ENCODE measurements at places on chromosomes 3 and 15.

- DNase-seq: no peak
Observed at GRCh38 chr3:77190374-77190773, 150.5 kb downstream of the ROBO2 start.

GRCh38 chr15:65796610-65797078 is 4.6 kb upstream of the DENND4A start:
- DNase-seq: peak; percentile 27

- DNase-seq: no peak
Observed at GRCh38 chr3:49791571-49791970, 5.2 kb upstream of the IP6K1 start.

DNA sequence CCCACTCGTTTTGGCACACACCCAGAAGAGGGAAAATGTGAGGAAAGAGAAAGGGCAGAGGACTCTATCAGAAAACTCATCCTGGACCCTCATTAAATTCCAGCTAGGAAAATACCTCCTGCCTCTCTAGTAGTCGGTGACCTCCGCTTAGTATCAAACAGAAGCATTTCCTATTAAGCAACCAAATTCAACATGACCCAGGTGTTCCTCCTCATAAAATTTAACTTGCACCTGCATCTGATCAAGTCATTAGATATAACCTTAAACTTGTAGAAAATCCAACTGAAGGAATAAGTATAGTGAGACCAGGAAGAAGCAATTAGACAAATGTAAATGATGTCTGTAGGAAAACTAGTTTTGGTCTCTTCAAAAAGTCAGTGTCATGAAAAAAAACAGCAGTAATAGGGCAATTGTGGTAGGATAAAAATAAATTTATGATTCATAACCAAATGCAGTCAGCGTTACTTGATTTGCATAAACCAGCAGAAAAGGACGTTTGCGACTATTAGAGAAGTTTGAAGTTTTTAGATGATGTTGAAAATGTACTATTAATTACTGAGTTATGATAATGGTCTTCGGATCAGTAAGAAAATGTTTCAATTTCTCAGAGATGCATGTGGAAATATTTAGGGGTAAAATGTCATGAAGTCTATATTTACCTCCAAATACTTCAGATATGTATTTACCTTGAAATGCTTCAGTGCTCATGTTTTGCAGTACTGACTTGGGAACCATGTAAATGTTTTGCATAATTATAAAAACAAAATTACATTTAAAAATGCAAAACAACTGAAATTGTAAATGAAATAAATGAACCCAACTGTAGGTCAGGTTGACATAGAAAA is 44.6 kb downstream of the LDHAL6B start:
- DNase-seq: peak; percentile 77

DNA sequence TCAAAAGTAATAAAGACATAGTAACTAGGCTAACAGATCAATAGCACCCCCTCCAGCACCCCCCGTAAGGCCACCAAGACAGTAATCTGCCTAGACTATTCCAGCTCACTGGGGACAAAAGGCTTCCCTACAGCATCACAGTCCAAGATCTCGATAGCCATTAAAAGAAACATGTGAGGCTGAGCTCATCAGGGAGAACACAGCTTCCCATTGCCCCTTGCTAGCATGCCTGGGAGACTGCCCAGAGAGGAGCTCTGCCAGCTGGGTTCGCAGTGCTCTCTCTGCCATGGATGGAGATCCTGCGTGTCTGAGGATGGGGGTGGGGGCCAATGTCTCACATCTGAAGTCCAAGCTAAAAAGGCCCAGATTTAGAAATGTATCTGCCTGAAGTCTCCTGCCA is 17.8 kb downstream of the LRIG1 start:
- no peak for DNase-seq

DNA sequence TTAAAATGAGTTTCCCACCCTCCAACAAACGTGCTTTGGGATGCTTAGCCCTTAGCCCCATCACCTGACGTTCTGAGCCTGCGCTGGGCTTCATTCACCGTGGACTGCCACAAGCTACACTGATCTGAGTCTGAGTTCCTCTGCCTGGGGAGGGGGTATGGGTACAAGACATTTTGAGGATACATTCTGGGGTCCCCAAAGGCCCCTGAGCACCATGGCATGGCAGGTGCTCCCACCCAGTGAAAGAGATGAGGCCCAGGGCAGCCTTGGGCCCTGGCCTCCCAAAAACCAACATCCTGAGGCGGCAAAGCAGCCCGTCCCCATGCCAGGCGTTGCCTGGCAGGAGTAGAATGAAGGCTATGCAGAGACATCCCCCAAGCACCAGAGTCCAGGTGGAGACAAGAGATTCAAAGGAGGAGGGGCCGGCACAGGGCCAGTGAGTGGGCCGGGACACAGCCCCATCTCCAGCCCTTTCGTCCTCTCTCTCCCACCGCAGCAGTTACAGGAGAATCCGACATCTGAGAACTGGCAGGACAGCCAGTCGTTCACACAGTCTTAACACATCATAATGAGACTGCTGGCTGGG is 74.5 kb downstream of the VGLL4 start:
- no peak for DNase-seq

DNA sequence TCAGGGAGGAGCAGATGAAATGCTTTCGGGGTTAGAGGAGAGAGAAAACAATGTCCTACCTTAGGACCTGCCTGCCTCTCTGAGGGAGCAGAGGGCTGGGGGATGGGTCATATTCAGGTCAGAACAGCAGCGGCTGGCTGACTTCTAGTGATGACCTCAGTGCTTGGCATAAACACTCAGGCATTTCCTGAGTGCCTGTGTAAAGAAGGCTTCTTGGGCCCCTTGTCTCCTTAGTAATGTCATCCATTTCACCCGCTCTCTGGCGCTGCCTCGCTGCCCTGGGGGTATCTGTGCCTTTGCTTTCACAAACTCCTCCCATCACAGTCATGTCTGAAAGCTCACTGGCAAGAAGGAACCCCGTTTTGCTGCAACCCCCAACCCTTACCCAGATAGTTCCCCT is 82.9 kb upstream of the GSK3B start:
- no peak for DNase-seq

- no peak for DNase-seq
Observed at GRCh38 chr15:74328331-74329056, 39.0 kb downstream of the CYP11A1 start.

GRCh38 chr15:76930831-76931396 is 635 bp upstream of the RCN2 start:
- DNase-seq: no peak

All from inflammatory macrophage treated with lipopolysaccharide for 4 hours (primary cell).